NCI-H2107 (cell line): ENCODE measurements at places on chromosomes 4 and X.

GRCh38 chr4:15398732-15399131, 29.1 kb upstream of the C1QTNF7 start:
- no peak for DNase-seq

DNA sequence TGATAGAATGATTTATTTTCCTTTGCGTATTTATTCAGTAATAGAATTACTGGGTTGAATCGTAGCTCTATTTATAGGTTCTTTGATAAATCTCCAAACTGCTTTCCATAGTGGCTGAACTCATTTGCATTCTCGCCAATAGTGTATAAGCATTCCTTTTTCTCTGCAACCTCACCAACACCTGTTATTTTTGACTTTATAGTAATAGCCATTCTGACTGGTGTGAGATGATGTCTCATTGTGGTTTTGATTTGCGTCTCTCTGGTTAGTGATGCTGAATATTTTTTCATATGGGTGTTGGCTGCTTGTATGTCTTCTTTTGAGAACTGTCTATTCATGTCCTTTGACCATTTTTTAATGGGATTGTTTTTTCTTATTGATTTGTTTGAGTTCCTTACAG, 160.7 kb downstream of the MID1IP1 start:
- DNase-seq, result no peak

GRCh38 chr4:39698424-39699009, 581 bp downstream of the UBE2K start:
- peak; percentile 10 for DNase-seq

DNA sequence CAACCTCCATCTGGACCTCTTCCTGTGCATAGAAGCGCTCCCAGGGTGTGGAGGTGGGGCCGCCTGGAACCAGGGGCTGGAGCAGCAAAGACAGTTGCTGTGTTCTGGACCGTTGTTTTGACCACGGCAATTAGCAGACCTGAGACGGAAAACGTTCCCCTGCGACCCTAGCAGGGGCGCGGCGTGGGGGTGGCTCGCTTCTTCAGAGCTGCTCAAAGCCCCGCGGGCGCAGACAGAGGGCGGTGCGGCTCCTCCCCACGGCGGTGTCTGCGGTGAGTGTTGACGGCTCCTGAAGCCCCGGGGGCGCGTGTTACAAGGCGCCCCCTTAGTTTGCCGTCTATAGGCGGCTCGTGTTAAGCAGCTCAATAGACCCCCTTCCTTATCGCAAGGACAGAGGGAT, 79.2 kb downstream of the TRIML1 start:
- no peak for DNase-seq

- no peak for DNase-seq
These were observed 32.8 kb upstream of the REST start for GRCh38 chr4:56874923-56875322.

DNA sequence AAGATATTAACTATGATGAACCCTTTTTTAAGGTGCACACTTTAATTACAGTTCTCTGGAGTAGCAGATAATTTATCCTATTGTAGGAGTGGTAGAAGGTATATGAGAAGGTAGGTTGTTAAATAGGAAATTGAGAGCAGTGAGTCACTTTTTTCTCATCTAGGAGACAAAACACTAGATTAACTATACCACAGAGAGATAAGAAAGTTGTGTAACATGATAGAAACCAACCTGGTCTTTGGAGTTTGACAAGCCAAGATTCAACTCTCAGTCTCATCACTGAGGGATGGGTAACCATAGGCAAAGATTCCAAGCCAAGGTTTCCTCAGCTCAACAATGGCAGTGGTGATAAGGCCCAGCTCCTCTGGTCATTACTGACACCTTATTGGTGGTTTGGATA, 104.0 kb downstream of the MAD2L1 start:
- no peak for DNase-seq

GRCh38 chr4:189311251-189311650, 629.4 kb upstream of the FRG1 start:
- no peak for DNase-seq

GRCh38 chrX:10926404-10926803, 184.7 kb upstream of the HCCS start:
- no peak for DNase-seq

- no peak for DNase-seq
These were observed 107.6 kb downstream of the ATXN3L start for GRCh38 chrX:13212191-13212651.

GRCh38 chr4:70619778-70620177, 8.8 kb upstream of the ENAM start:
- DNase-seq, result no peak

- DNase-seq, result no peak
These were observed 273.4 kb downstream of the HS3ST1 start for GRCh38 chr4:11155208-11155867.

- no peak for DNase-seq
These were observed 27.4 kb upstream of the SOD3 start for GRCh38 chr4:24768006-24768405.

GRCh38 chrX:40004246-40004535, 93.6 kb downstream of the BCOR start:
- DNase-seq, result no peak

- no peak for DNase-seq
These were observed 600.3 kb downstream of the SPRY1 start for GRCh38 chr4:123996718-123997510.

- no peak for DNase-seq
These were observed 28.3 kb downstream of the SEPSECS start for GRCh38 chr4:25131926-25132325.

- no peak for DNase-seq
These were observed 6.3 kb downstream of the GPR143 start for GRCh38 chrX:9759337-9759736.

GRCh38 chr4:6573986-6574746, 823 bp upstream of the MAN2B2 start:
- no peak for DNase-seq

GRCh38 chr4:41473176-41473575, 64.8 kb upstream of the LIMCH1 start:
- no peak for DNase-seq

DNA sequence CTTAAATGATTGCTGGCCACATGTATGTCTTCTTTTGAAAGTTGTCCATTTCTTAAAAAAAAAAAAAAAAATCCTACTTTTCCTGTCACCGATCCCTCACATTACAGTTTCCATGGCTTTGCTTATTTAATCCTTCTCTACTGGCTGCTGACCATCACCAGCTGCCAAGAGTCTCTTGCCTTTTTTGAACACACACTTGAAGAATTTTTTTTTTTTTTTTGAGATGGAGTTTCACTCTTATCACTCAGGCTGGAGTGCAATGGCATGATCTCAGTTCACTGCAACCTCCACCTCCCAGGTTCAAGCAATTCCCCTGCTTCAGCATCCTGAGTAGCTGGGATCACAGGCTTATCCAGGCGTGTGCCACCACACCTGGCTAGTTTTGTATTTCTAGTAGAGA, 134.0 kb downstream of the ANXA5 start:
- DNase-seq, result no peak

GRCh38 chr4:18138076-18138665, 116.6 kb upstream of the LCORL start:
- DNase-seq, result no peak

DNA sequence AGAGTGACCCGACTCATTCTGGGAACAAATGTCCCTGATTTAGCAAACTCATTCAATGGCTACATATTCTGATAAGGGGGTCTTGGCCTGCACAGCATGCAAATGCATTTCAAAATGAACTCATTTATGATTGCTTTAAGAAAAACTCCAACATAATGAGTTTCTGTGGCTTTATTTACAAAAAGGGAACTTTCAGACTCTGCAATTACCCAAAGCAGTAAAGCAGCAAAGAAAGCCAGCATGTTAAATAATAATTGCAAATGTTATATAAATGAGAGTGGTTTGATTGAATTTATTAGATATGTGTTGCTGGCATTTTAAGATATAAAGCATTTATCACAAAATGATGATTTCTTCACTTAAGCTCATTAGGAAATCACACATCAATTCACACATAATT, 295.7 kb downstream of the FBXW7 start:
- no peak for DNase-seq

DNA sequence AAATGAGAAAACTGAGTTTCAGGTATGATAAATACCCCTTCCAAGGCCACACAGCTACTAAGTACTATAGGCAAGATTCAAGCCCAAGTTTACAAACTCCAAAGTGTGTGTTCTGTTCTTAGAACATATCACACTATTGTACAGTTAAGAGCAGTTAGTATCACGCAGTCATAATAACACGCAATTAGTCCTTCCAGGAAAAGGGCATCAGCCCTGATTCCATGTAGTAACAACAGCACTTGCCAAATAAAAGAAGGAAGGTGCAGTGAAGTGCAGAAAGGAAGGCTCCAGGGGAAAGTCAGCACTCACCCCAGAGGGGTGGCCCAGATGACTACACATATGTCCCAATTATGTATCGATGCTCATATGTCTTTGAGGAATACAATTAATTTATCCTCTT, 4.4 kb downstream of the TASL start:
- DNase-seq, result no peak

DNA sequence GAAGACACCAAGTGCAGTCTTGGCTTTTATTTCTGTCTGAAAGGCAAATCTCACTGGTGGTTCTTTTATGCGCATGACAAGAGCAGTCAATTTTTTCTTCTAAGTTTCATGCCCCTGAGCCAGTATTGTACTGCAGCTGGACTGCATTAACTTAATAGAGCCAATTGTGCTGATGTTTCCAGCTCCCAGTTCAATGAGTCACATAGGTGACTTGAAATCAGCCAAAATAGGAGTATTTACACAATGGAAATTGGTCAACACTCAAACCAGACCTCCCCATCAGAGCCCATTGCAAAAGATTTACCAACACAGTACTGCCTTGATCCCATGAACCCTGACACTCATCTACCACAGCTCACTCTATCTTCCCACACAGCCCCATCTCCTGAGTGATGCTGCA, 100.3 kb upstream of the GUCY1A1 start:
- DNase-seq, result no peak

GRCh38 chr4:101981756-101982155, 191.2 kb downstream of the BANK1 start:
- no peak for DNase-seq

DNA sequence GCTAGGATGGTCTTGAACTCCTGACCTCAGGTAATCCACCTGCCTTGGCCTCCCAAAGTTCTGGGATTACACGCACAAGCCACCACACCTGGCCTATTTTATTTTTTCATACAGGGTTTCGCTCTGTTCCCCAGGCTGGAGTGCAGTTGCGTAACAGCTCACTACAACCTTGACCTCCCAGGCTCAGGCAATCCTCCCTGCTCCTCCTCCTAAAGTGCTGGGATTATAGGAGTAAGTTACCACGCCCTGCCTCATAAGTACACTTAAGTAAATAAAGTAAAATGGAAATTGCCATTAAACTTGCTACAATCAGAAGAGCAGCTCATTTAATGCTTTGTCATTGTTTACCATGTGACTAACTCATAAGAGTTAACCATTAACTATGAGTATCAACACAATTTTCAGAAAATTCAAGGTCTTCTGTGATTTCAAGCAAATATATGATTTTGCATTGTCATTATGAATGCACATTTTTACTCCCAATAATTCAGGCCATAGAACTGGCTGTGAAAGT, 12.3 kb downstream of the UGDH start:
- no peak for DNase-seq
